Right ventricle myocardium superior (tissue), 1 donor: ENCODE measurements at places on chromosomes 3 and 15.

- no peak for DNase-seq
Measured at GRCh38 chr3:181568248-181568647, 143.5 kb upstream of the SOX2 start.

DNA sequence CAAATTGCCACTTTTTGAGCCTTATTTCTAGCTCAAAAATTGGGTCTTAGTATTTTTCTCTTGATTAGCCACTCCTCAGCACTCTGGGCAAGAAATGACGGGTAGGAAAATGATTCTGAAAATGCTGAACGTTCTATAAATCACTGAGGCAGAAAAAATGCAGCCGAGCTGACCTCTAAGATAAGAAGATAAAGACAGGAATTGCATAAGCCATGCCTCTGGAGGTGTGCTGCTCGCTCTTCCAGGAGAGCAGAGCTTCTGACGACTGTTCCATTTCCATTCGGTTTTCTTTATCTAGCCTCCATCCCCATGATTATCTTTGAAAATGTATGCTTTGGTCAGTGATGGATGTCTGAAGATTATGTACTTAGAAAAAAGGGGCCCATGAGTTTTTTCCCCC, 558.8 kb upstream of the ADAMTS9 start:
- DNase-seq: no peak

GRCh38 chr3:73228437-73228836, 167.0 kb downstream of the EBLN2 start:
- DNase-seq: no peak

DNA sequence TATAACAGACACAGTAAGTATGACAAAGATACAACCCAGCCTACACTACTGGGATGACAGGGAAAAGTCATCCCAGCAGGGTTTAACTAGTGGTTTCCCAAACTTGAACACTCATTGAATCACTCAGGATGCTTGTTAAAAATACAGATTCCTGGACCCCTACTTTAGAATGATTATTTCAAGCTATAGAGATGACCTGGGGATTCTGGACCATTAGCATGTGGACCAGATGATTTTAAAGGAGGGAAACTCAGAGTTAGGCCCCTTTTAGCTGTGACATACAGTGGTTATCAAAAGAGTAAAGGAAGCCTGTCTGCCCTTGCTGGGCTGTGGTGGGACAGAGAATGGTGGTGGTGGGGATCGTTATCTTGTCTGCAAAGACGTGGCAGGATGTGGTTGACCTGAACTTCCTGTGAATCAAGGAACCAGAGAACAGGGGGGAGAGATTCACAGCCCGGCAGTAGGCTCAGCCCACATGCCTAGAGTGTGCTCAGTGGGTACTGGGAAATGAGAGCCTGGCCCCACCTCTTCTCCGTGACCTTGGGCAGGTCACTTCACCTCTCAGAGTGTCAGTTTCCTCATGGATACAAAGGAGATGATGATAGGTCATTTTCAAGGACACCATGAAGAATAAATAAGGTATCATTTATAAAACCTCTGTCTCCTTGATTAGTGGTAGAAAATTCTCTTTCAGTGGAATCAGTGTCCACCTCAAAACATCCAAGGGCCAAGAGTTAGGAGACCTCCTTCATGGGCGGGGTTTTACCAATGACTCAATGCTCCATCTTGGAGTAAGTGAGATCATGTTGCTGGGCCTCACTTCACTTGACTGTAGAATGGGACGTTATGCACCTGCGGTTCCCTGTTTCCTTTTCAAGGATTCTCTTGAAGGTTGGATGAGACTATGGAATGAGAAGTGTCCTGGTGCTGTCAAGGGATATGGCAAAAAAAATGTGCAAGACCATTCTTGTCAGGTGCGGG, 306.5 kb downstream of the RPLP1 start:
- peak; percentile 50 for DNase-seq

GRCh38 chr3:64518950-64519349, 168.8 kb downstream of the ADAMTS9 start:
- DNase-seq: no peak

GRCh38 chr3:190658106-190658505, 144.2 kb downstream of the IL1RAP start:
- no peak for DNase-seq

- no peak for DNase-seq
Measured at GRCh38 chr3:123657568-123657967, 72.7 kb upstream of the HACD2 start.

GRCh38 chr3:118942671-118943070, 92.0 kb downstream of the IGSF11 start:
- DNase-seq: no peak

GRCh38 chr15:59834528-59834927, 145.4 kb upstream of the BNIP2 start:
- no peak for DNase-seq

DNA sequence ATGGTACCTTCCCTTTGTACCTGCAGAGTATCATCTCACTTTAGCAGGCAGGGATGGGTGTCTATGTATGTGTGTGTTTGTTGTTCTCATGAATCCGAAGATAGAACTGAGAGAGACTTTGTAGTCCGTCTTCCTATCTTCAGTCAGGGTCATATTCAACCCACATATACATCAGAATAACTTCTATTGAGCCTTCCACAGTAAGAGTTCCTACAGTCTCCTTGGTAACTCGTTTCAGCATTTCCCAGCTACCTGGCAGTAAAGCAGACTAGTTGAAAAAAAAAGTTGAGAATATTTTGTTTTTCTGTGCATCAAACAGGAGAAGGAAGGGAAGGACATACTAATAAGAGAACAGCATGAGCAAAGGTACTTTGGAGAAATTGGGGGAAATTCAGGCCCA, 106.8 kb downstream of the VPS8 start:
- no peak for DNase-seq

GRCh38 chr15:38991126-38991525, 426.5 kb upstream of the RASGRP1 start:
- DNase-seq: no peak

- DNase-seq: no peak
Measured at GRCh38 chr3:134038716-134039115, 9.0 kb upstream of the SLCO2A1 start.

DNA sequence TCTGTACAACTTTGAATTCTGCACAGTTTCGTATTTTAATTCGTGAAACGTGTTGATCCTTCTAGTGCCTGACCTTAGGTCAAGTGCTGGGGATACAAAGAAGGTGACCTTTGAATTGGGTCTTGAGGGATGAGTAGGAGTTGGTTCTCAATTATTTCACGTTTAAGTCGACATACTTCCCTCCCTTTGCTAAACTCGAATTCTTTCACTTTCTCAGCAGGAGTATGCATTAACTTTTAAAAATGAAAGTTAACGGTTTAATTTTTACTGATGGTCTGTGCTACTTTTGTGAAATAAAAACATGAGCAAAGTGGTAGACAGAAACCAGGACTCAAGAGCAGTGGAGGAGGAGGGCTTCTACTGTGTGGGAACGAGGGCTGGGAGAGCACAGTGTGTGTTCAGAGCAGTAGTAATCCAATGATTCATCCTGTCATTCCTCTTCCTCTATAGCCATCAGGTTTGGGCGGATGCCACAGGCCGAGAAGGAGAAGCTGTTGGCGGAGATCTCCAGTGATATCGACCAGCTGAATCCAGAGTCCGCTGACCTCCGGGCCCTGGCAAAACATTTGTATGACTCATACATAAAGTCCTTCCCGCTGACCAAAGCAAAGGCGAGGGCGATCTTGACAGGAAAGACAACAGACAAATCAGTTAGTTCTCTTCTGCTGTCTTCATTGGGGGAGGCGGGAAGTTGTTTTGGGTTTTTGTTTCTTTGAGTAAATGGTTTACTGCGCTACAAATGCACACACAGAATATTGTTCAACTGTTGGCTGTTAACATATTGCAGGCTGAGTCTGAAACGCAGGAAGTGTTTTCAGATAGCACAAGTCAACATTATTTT, 78.6 kb upstream of the TSEN2 start:
- DNase-seq: peak; percentile 88

DNA sequence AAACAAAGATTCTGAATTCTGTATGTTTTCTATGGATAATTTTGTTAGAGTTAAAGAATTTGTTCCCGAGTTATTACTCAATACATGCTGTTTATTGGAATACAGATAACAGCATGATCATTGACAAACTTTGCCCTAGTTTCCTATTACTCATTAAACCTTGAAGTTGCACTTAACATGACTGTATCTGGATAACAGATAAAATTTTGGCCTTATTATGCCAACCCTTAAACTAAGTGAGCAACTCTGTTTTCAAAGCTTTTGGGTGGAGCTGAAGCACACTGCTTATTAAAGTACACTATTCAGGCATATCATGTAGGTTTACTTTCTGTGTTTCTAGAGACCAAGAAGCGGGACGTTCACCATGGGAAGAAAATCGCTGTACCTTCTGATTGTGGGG, at the start of gene AADAC:
Gene AADAC (plus strand): TSS at position 318 of the 400 bp plus-strand sequence. CDS start 47 bp downstream, at position 365.
- DNase-seq: no peak

DNA sequence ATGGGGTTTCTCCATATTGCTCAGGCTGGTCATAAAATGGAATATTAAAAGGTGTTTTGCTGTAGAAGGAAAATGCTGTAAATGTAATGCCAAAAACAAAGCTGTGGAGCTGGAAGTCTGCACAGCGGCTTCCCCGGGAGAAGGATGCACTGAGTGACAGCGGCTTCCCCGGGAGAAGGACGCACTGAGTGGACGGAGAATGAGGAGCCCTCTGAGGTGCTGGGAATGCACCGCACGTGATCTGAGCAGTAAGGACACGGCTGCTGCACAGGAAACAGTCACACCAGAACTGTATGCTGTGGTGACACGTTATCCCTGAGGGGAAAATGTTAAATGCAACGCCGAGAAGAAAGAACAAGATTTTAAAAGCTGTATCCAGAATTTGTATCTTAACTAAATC, 24.6 kb downstream of the TNK2 start:
- peak; percentile 4 for DNase-seq

GRCh38 chr3:157469561-157470294, 33.1 kb downstream of the PTX3 start:
- DNase-seq: no peak

- DNase-seq: no peak
Measured at GRCh38 chr15:95284933-95285421, 1045.5 kb upstream of the NR2F2 start.

DNA sequence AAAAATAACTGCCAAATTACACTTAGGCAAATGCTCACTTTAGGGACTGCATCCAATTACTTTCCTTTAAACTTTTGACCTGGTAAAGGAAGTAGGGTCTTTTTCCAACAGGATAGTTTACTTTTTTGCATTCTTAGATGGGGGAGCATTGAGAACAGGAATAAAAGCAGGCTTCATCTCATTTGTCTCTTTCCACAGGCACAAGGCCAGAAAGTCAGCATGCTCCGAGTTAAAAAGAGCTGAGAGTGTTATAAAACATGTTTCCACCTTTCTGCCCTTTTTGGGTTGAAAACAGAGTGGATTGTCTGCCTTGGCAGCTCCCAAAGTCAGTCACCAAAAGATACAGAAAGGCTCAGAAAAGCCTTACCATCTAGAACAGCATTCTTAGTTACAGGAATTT, 404.9 kb upstream of the ALCAM start:
- DNase-seq: no peak

GRCh38 chr3:12663401-12663935, 449 bp downstream of the RAF1 start:
- DNase-seq: peak; percentile 75

- no peak for DNase-seq
Measured at GRCh38 chr3:25663347-25663868, 1.3 kb downstream of the TOP2B start.

GRCh38 chr3:115580566-115580965, 42.7 kb upstream of the GAP43 start:
- no peak for DNase-seq

GRCh38 chr15:83784975-83785374, 131.1 kb downstream of the ADAMTSL3 start:
- no peak for DNase-seq

DNA sequence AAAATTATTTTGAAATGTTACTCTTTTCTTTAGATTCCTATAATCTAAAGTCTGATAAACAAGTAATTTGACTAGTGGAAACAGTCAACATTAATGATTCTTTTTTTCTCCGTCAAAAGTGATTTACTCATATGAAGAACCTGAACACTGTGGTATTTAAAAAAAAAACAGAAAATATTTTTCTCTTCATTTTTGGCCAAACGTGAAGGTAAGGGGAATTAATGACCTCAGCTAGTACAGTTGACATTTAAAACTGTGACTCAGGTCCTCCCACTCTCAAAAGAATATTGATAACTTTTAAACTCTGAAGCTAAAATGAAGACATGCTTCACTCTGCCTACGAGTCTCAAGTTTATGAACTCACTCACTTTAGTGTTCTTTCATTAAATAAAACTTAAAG, 34.5 kb downstream of the TIGIT start:
- DNase-seq: no peak

- DNase-seq: no peak
Measured at GRCh38 chr3:166785876-166786275, 594.2 kb downstream of the ZBBX start.

- DNase-seq: no peak
Measured at GRCh38 chr3:101519685-101520365, 6.8 kb upstream of the SENP7 start.

DNA sequence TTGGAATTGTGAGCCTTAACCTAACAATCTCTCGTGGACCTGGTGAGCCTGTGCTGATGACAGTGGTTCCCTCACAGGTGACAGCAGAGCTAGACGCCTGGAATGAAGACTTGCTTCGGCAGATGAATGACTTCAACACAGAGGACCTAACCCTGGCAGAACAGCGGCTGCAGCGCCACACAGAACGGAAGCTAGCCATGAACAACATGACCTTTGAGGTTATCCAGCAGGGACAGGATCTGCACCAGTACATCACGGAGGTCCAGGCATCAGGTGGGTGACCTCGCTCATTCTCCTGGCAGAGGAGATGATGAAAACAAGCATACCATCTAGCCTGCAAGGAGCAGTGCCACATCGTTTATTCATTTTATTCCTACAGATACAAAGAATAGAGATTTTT, 316.9 kb upstream of the UMPS start:
- DNase-seq: no peak

- no peak for DNase-seq
Measured at GRCh38 chr3:158896729-158897128, 94.9 kb downstream of the MFSD1 start.

GRCh38 chr15:82999426-82999825, 12.0 kb downstream of the C15orf40 start:
- no peak for DNase-seq

GRCh38 chr15:56440214-56440770, 24.6 kb downstream of the MNS1 start:
- DNase-seq: no peak

GRCh38 chr3:13612829-13613228, 63.9 kb downstream of the FBLN2 start:
- DNase-seq: peak; percentile 85

GRCh38 chr15:98896002-98896721, 111.4 kb downstream of the PGPEP1L start:
- DNase-seq: no peak
